Mesenteric fat pad (tissue), 1 donor: ENCODE measurements at places on chromosomes 12 and 14.

- no peak for DNase-seq
Measured at GRCh38 chr12:91704446-91704845, 441.2 kb downstream of the BTG1 start.

DNA sequence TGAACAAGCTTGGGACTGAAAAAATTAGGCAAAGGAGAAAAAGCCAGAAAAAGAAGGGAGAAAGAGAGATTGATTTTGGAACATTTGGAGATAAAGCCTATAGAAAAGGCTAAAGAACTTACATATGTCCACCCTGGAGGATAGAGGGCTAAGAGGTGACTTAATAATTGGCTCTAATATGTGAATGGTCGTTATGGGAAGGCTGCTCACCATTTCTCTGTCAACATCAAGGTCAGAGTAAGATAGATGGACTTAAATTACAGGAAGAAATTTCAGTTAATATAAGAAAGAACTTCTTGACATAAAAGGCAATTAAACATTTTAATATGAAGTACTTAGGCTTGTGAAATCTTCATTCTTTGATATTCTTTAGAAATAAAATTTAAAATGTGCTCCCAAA is 238.6 kb downstream of the TRHDE start:
- no peak for DNase-seq

DNA sequence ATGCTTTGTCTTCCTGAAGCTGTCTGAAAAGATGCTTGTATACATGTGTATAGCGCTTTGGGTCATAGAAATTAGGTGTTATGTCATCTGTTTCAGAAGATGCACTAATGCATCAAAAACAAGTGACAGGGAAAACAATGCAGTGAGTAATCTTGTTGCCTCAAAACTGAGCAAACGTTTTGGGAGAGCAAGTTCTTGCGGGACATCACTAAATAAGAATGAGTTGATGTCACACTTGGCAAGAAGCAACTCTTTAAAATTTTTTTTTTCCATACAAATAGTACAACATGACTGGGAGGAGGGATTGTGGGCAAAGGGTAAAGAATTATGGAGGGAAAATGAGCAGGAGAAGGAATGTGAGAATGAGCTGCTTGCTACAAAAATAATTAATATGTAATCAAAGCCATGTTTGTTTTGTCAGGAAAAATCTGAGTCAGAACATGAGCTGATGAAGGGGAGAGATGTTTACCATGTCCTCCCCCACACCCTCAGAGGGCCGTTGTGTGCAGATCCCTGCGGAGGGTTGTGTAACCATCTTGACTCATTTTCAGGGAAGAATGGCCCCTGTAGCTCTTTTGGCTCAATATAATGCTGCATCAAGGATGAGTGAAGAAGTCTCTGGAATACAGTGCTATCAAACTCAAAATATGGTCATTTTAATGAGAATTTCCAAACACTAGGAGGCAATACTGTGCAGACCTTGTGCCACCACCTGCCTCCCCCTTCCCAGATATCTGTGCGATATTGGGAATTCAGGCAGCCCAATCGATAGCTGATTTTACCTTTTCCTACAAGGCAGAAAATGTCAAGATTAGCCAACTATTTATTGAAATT is 41.4 kb downstream of the BORCS5 start:
- no peak for DNase-seq

GRCh38 chr12:10614056-10614370 is 604 bp upstream of the MAGOHB start:
- no peak for DNase-seq

DNA sequence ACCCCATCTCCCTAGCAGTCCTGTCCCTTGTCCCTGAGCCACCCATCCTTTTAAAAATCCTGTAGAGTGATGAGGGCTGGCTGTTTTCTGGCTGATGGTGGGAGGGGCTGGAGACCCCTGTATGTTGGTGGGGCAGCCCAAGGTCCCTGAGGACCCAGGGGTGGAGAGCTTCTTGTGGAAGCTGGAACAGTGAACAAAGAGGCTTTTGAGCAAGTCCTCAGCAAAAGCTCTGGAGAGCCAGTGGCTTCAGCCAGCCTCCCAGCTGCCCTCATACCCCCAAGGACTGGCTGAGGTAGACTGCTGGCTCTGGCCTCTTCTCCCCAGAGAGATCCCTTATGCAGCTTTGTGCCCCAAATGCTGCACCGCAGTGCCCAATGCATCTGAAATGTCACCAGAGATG is 29.2 kb upstream of the COL2A1 start:
- DNase-seq: no peak

DNA sequence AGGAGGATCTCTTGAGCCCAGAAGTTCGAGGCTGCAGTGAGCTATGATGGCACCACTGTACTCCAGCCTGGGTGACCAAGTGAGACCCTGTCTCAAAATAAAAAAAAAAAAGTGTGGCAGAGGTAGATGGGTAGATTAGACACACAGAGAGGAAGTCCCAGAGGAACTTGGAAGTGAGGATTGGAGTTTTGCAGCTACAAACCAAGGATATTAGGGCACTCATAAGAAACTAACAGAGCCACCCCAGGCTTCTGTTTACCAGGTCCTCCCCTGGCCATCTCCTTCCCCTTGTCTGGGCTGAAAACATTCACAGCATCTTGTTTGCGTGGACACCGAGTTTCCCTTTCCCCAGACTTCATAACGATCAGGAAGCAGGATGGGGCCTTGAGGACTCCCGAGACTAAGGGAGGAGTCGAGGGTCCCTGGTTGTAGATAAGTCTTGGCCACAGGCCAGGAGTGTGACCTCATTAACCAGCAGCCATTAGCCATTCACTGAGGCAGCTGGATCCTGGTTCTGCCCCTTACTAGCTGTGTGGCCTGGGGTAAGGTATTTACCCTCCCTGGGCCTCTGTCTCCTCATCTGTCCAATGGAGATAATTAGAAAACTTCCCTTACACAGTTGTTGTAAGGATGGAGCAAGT is 2.1 kb downstream of the MAP1LC3B2 start:
- DNase-seq: no peak

GRCh38 chr12:87136330-87136976 is 880.3 kb upstream of the MGAT4C start:
- DNase-seq: no peak

GRCh38 chr14:89909586-89909985 is 44.9 kb downstream of the EFCAB11 start:
- no peak for DNase-seq

GRCh38 chr14:30608533-30609006 is 13.5 kb upstream of the SCFD1 start:
- DNase-seq: no peak

GRCh38 chr12:1956716-1957115 is 38.3 kb upstream of the CACNA2D4 start:
- no peak for DNase-seq
